ENCODE measurements at places on chromosomes 5 and 9. TPM values are rescaled to one million over a fixed set of nuclear protein-coding genes. Genes with fewer than 3 reads are reported as not detected.
A peak's percentile ranks its signal among the peaks of the same experiment; 100 is the strongest.

The LCNL1 gene
- polyA plus RNA-seq: not detected

- DNase-seq: no peak
- H3K27ac ChIP-seq: no peak overlapping the region
- H3K4me3 ChIP-seq: no peak overlapping the region
- H3K36me3 ChIP-seq: no peaks in the 10 kb centered on the region
Observed at GRCh38 chr5:3122985-3123762, 371.7 kb upstream of the IRX2 start.

DNA sequence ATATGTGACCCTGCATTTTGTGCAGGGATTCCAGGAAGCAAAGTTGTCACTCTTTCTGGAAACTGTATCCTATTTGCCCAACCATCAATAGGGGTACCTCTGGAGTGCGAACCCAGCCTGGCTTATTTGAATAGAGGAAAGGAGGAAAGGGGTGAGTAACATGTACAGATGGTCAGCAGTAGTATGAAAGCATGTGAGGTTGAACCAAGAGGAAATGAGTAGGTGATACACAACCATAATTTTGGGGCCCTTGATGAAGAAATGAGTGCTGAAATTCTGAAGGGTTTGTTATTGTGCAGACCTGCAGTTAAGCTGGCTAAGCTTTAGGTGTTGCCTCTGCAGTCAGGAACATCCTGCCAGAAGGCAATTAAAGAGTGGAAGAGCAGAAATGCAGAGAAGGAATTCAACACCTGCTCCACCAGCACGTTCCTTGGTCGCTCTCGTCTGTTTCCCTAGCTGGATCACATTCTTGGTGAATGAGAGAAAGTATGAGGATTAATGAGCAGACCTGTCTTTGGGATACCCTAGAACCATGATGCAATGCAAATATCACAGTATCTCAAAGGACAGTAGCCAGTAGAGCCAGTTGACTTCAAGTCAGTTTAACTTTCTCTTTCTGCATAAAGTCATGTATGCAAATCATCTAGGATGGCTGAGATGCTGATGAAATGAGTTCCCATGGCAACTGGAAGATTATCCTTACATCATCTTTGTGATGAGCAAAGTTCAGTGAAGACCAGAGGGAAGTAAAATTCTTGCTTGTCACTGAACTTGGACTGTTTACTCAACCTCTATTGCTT is 13.2 kb upstream of the IL12B start:
- H3K27ac ChIP-seq: peak overlapping the region; percentile 31
- H3K4me3 ChIP-seq: no peak overlapping the region
- peaks cover 23% of the 10 kb centered on the region for H3K36me3 ChIP-seq
- no peaks in the 10 kb centered on the region for H3K27me3 ChIP-seq
- peak; percentile 17 for DNase-seq

- H3K4me3 ChIP-seq: no peak overlapping the region
- H3K27ac ChIP-seq: no peak overlapping the region
- no peaks in the 10 kb centered on the region for H3K36me3 ChIP-seq
- no peaks in the 10 kb centered on the region for H3K4me1 ChIP-seq
- DNase-seq: no peak
- peaks cover 4% of the 10 kb centered on the region for H3K27me3 ChIP-seq
Observed at GRCh38 chr5:168171901-168172759, 119.3 kb upstream of the WWC1 start.

DNA sequence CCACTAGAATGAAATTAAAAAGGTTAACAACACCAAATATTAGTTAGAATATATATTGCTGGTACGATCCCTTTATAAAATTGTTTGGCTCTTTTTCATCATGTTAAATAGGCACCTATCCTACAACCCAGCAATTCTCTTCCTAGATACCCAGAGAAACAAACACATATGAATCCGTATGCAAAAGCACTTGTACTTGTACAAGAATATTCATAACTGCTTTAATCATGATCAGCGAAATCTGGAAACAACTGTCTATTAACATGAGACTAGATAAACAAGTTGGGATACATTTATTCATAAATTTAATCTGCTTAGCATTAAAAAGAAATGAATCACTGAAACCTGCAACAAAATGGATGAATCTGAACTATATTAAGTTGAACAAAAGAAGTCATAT is 113.7 kb upstream of the MAP1B start:
- no peaks in the 10 kb centered on the region for H3K4me1 ChIP-seq
- H3K36me3 ChIP-seq: no peaks in the 10 kb centered on the region
- H3K27ac ChIP-seq: no peak overlapping the region

DNA sequence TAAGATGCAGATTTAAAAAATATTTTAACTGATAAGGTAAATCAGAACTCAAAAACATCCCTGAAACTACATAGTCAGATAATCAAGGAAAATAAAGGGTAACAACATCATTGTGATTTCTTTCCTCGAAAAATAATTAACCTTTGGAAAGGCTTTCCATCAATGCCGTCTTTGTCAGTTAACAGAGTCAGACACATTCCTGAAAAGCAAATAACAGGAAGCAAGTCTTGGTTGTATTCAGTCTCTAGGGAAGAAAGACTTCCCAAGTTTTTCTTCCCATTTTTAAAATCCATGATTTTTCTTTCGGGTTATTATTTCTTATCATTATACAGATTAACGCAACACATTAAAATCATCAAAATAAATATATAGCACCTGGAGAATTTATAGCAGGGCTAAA is 256.4 kb upstream of the CDH6 start:
- no peak for DNase-seq
- no peaks in the 10 kb centered on the region for H3K27me3 ChIP-seq
- no peak overlapping the region for H3K27ac ChIP-seq
- no peaks in the 10 kb centered on the region for H3K36me3 ChIP-seq
